ENCODE measurements at places on chromosomes 5 and 9.

DNA sequence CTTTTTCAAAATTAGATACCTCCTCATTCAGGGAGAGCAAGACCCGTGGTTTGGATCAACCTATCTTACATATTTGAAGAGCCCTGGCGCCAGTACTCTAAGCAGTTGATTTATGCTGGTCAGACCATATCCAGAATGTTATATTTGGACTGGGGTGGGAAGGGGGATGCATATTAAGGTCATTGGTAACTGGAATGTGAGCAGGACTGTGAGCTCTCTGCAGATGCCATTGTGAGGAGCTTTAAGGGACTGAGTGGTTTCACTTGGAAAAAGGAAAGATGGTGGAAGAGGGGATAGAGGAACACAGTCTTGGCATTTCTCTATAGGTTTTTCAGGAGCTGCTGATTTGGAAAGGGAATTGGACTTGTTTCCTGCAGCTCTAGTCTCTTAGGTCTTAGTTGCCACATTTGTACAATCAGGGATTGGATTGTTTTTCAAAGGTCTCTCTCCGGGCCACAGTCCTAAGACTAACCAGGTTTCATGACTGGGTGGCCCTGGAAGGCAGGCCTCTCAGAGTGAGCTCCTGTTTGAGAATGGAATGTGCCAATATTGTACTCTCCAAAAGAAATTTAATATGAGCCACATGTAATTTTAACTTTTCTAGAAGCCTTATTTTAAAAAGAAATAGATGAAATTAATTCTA, 25.8 kb upstream of the F2R start:
- DNase-seq, result no peak

- no peak for DNase-seq
Measured at GRCh38 chr9:38404314-38404713, 11.8 kb downstream of the ALDH1B1 start.

- DNase-seq, result no peak
Measured at GRCh38 chr9:114969269-114969668, 38.9 kb upstream of the TNFSF8 start.

GRCh38 chr5:4196744-4197143, 601.1 kb downstream of the IRX1 start:
- DNase-seq, result no peak
